Stimulated activated naive CD8-positive, alpha-beta T cell treated with anti-CD3 and anti-CD28 coated beads, Interleukin-15, Interleukin-2, amounts not matched to agents 100 U/mL and 50 U/mL, for 24 hours (primary cell): ENCODE measurements at places on chromosomes 12 and 14.

DNA sequence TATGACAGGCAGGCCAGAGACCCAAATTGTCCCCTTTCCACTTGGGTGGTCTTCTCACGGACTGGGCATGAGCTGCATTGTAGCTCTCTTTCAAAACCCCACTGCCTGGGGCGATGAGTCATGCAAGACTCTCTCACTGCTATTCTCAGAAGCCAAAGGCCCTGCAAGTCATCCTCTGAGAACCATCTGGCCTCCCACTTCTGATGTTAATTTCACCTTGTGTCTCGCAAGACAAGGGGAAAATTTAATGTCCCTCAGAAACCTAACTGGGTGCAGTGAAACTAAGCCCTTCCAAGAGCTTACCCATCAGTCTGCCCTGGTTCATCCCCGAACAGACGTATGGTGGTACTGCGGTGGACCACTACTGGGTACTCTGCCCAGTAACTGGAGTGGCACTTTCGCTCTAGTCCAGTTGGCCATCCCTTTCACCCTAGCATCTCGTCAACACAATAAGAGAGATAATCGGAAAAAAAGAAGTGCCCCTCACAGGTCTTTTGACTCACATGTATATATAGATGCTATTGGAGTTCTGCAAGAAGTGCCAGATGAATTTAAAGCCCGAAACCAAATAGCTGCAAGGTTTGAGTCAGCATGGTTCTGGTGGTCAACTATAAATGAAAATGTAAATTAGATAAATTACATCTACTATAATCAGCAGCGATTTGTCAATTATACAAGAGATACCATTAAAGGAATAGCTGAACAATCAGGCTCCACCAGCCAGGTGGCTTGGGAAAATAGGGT, 31.3 kb upstream of the LALBA start:
- no peak for DNase-seq

DNA sequence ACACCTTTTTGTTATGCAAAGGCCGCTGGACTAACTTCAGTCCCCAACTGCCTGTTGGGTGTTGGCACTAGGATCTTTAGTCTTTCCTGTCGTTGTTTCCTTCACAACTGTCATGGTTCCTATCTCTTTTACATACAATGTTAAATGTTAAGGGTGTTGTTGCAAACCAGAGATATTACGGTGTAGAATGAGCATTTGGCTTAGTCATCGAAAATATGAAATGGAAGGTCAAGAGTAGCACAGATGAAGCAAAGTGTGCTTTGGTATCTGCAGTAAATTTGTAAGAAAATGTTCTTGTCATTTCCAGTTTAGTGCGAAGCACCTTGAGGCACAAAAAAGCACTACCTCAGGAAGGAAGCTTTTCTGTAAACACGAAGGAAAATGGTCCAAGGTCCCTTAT, 751.3 kb upstream of the LRFN5 start:
- no peak for DNase-seq

DNA sequence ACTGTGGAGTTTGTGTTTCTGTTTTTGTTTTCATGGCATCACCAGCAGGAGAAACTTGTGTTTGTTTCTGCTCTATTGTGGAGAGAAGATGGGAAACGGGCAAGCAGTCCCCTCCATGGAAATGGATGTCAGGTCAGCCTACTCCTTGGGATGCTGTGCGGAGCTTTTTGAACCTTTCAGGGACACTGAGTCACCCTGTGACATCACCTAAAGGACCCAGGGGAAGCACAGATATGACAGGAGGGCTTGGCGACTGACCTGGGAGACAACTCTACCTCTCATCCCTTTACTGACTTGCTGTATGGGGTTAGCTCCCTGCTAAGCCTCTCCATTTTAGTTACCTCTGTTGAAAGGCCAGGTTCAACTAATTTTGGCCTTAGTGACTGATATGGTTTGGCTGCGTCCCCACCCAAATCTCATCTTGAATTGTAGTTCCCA, 706.9 kb upstream of the TMEM132C start:
- peak; percentile 4 for DNase-seq

DNA sequence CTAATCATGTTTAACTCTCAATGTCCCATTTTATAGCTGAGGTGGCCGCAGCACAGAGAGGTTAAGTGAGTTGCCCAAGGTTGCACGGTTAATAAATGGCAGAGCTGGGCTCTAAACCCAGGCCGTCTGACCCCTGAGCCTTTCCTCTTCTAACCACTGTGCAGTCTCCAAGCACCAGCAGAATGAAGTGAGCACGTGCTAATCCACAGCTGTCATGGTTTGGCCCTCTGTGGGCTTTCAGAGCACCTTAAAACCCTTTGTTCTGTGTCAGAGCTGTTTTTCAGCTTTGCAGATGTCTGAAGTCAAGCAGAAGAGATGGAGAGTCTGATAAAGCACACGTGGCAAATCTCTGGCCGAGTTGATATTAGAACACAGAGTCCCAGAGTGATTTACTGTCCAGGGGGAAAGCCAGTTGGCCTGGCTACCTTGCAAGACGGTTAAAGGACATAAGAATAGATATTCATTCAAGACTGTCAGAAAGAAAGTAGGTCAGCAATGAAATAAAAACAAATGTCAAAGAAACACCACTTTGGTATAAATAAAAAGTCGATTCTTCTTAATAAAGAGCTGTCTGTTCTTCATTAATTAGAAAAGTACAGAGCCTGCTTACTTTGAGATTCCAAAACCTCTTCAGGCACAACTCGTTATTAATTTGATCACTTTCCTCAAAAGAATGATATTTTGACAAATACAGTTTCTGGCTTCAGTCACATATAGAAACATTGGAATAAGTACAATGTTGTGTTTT, 107.3 kb downstream of the CRADD start:
- peak; percentile 41 for DNase-seq

- no peak for DNase-seq
These were observed 111.8 kb downstream of the KIF26A start for GRCh38 chr14:104250175-104250574.

DNA sequence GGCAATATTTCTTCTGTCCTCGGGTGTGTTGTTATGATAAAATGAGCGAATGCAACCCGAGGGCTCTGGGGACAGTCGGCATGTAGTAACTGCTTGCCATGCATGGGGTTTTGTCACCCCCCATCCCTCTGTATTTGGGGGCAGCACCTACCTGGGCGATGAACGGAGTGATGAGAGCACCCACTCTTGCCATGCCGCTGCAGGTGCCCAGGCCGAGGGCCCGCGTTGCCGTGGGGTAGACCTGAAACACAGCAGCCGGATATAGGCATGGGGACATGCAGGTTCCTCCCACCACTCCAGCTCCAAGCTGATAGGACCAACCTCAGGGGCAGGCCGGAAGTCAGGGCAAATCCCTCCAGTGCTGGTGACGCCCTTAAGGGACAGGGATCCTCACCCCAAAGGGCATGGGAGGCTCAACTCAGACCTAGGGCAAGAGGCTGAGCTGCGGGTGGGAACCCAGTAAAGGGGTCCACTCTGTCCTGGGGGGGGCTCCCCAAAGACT, 35.8 kb downstream of the DAO start:
- DNase-seq: no peak

DNA sequence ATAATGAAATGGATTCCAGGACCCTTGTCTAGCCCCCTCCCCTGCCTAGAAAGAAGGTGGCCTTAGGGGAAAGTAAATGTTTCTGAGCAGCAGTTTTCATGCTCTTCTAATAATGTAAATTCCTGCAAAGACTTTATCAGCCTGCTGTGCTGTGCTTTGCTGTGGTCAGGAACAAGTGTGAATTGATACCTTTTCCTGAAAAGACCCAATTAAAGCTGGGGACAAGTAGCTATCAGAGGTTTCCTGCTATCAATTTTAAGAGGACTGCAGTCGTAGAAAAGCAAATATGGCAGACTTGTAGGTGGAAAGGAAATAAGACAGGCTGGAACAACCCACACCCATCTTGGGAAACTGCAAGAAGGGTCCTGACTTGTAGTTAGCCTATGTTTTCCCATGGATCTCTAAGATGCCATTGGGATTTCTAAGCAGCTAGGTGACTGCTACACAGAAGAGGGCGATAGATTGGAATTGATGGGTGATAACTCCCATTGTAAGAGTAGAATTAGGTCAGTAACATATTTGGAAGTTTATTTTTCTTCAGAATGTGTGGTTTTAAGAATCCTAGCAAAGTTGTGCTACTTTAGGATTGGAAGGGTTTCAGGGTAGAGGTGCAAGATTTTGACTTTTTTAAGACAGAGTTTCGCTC, 3.1 kb downstream of the DYNLL1 start:
- no peak for DNase-seq

GRCh38 chr12:34526946-34527345, 504.6 kb downstream of the ALG10 start:
- no peak for DNase-seq

DNA sequence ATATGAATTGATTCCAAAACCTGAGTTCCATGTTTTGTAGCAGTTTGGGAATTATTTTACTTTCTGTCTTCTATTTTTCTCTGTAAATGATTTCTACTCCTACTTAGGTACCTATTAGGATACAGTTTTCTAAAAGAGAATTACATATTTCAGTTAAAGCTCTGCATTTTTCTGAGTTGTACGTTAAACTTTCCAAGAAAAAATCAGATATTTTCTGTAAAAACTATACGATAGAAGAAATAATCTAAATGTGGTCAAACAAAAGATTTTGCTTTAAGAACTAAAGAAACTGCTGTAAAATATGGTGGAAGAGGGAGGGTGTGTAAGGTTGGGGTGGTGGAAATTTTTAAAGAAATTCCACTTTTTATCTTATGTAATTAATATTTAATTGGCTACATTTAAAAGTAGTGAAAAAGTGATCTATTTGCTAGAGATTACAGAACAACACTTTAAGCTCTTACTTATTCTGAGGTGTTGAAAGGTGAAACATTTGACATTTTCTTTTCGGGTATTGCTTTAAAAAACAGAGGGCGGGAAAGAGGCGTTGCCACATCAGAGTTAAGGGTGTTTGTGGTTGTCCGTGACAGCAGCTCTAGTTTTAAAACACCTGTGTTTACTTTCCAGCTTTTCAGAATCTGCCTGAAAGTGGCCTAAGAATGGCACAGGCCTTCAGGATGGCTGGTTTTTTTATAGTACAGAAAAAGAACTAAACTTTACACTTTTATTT, 187.3 kb downstream of the MIPOL1 start:
- no peak for DNase-seq

DNA sequence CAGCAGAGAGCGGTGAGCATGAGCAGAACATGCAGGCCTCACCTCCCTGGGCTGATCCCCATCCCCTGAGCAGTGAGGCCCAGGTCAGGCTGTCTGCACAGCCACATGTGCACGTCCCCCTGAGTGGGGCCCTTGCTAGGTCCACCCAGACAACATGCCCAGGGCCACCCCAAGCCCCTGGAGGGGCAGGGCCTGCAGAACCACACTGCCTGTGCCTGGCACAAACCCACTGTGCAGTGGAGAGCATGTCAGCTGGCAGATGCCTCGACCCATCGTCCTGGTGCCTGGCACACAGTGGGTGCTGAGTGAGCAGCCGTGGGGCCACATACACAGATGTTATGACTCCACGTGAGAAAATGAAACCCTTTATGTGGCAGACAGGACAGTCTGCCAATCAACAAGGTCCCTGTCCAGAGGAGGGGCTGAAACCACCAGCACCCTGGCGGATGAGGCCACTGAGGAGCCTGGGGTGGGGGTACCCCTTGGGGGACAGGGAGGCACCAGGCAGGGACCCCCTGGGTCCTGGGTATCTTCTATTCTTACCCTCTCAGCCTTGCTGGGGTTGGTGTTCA, 8.3 kb downstream of the ANHX start:
- no peak for DNase-seq

DNA sequence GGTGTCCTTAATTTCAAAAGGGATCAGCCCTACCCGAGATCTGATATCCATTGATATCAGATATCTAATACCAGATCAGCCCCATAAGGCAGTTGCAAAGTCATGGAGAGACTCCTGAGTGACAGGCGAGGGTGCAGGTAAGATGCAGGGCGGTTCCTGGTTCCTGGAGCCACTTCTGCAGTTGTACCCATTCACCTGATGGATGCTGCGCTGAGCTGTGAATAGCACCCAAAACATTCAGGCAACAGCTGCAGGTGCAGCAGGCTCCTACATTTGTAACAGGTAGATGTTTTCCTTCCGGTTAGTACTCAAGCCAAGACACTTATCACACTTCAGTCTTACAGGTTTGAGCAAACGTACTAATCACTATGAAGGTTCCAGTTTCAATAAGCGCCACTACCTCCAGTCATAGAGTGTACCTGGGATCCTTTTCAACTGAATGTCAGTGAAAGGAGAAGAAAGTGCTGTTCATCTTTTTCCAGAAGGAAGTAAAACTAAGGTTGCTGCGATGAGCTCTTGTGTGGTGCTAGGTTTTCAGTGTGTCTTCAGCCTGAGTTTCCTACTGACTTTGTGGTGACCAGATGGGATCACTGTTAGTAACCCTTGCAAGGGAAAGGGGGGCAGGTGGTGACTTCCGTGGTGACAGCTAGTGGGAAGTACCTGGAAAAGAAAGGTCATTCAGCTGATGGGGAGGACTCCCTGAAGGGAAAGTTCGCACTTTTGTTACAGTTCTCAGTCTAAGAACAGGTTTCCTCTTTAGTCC, 1.9 kb downstream of the ATP6V0A2 start:
- DNase-seq: peak; percentile 61

GRCh38 chr14:100070310-100070709, 5.1 kb downstream of the EVL start:
- no peak for DNase-seq

DNA sequence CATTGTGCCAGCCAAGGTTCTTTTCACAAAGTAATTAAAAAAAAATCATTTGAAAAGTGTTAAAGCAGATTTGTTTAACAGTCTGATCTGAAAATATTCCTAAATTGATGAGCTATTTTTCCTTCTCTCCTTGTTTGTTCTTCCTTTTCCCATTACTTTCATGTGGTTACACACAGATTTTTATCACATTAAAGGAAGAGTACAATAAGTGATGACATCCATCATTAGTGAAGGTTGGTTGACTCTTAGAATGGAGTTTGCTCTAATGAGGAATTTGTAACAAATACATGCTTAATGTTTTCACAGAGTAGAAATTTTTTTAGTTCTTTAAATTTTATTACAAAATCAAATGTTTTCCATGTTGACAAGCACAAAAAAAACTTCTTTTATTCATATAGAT, 18.9 kb upstream of the TOMM20L start:
- DNase-seq: no peak

DNA sequence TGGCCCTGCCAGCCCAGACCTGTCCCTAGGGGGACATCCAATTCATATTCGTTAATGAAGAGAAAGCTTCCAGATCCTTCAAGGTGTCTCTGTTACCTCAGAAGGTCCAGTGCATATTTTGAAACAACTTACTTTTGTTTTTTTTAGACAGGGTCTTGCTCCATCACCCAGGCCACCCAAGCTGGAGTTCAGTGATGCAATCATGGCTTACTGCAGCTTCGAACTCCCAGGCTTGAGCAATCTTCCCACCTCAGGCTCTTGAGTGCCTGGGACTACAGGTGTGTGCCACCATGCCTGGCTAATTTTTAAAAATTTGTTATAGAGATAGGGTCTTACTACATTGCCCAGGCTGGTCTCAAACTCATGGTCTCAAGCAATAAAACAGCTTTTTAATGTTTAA, 48.4 kb downstream of the B4GALNT3 start:
- no peak for DNase-seq

GRCh38 chr12:132356691-132357622, 27.6 kb upstream of the GALNT9 start:
- peak; percentile 6 for DNase-seq

- no peak for DNase-seq
These were observed 45.7 kb downstream of the TRAFD1 start for GRCh38 chr12:112170971-112171596.

GRCh38 chr14:65864549-65864948, 452.0 kb downstream of the FUT8 start:
- DNase-seq: no peak
